ENCODE measurements at places on chromosomes 1 and 21.

DNA sequence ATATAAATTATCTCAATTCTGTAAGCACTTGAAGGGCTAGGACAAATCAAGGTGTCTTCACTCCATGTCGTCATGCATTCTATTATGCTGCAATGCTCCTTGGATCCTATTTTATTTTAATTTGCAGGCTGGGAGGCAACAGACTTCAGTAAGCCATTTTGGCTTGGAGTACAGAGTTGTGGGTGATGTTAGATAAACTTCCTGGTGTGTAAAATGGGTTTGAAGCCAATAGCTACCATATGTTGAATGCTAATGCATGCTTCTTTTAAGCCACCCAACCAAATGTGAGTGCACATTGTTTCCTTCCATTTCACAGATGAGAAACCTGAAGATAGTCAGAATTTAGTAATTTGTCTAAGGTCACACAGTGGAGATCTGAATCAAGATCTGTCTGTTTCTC, 482.8 kb downstream of the DISC1 start:
- no peak for DNase-seq

- DNase-seq = no peak
Measured at GRCh38 chr1:58738876-58739275, 39.0 kb upstream of the MYSM1 start.

GRCh38 chr1:6637770-6638169, 13.1 kb downstream of the THAP3 start:
- no peak for DNase-seq

- DNase-seq = no peak
Measured at GRCh38 chr1:235703506-235703905, 53.9 kb upstream of the GNG4 start.

DNA sequence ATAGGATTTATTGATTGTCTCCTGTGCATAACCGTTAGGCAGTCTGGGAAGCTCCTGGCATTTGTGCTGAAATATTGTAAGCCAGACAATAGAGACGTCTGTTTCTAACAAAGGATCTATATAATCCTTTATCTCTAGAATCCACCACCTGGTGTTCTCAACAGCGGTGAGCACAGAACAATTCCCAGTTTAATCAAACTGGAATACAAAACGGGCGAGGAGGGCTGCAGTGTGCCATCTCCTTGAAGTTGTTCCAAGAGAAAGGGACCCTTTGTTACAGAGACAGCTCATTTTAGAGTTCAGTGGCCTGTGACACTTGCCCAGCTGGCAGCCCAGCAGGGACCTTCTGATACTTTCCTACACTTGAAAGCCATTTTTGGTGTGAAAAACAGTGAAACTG, 162.8 kb upstream of the IVNS1ABP start:
- no peak for DNase-seq

GRCh38 chr21:46052703-46053651, 44.9 kb upstream of the COL6A2 start:
- DNase-seq = no peak

Data from thoracic aorta (tissue), 2 donors.